ENCODE measurements at places on chromosomes 13 and 19. TPM values are rescaled to one million over a fixed set of nuclear protein-coding genes. Genes with fewer than 3 reads are reported as not detected.

The OR7C1 gene
- total RNA-seq, result not detected

The ZNF610 gene
- not detected for total RNA-seq

The ZNF724 gene
- total RNA-seq, result 0.72 TPM

The SBK2 gene
- 1.8 TPM for total RNA-seq

The MYO1F gene
- 0.39 TPM for total RNA-seq

The CYP4F11 gene
- total RNA-seq, result 4.4 TPM

The EFNA2 gene
- 2.1 TPM for total RNA-seq
